ENCODE measurements at places on chromosomes 11 and 22. TPM values are rescaled to one million over a fixed set of nuclear protein-coding genes. Genes with fewer than 3 reads are reported as not detected.

HARBI1 gene
- total RNA-seq = 2.9 TPM

WT1 gene
- not detected for total RNA-seq

LARGE2 gene
- 0.43 TPM for total RNA-seq

CDC42EP1 gene
- 29.2 TPM for total RNA-seq

MS4A3 gene
- not detected for total RNA-seq

PSMC3 gene
- total RNA-seq = 62.7 TPM

CATSPERZ gene
- not detected for total RNA-seq

CCDC116 gene
- not detected for total RNA-seq

PAMR1 gene
- total RNA-seq = 3.6 TPM

FADS2 gene
- total RNA-seq = 4.2 TPM

TBX10 gene
- total RNA-seq = 0.37 TPM

GRCh38 chr22:23100124-23100801 is 29.9 kb downstream of the GNAZ start:
- no peak for DNase-seq

GRCh38 chr11:33445761-33446161 is 188.6 kb downstream of the HIPK3 start:
- no peak for DNase-seq

DNA sequence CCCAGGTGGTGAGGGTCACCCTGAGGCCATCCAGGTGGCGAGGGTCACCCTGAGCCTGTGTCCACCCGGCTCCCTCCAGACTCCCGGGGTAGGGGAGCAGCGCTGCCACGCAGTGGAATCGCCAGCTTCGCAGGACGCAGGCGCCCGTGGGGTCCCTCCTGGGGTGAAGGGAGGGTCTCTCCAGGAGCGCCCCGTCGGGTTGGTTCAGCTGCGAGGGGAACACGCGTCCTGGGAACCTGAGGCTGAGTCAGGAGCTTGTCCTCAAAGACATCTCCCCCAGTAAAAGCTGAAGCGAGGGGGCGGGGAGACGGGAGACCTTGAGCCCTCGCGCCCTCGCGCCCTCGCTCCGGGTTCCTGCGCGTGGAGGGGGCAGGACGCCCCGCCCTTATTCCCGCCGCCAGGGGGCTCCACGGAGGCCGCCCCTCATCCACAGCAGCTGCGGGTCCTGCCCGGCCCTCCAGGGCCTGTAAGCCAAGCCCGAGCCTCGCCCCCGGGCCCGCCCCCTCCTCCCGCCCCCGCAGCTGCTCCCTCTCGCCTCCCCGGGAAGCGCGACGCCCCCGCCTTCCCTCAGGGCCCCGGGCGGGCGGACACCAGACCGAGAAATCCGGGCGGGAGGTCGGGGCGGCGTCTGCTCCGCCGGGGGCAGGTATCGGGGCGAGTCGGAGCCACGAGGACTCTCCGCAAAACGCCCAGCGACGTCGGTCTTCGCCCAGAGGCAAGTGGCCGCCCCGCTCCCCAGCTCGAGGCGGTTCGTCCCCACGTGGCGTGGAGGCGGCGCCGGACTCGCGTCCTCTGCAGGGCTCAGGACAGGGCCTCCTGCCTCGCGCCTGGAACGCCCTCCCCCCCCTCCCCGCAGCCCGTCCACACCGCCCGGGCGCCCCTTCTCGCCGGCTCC is 22.8 kb downstream of the PIM3 start:
- DNase-seq = no peak

GRCh38 chr11:114059278-114059983 is at the start of gene ZBTB16:
Gene ZBTB16 (plus strand): TSS chr11:114059711. CDS start chr11:114063301, 3,590 bp downstream.
- peak; percentile 94 for DNase-seq

GRCh38 chr22:23137905-23138561 is 3.8 kb downstream of the RSPH14 start:
- peak; percentile 38 for DNase-seq

DNA sequence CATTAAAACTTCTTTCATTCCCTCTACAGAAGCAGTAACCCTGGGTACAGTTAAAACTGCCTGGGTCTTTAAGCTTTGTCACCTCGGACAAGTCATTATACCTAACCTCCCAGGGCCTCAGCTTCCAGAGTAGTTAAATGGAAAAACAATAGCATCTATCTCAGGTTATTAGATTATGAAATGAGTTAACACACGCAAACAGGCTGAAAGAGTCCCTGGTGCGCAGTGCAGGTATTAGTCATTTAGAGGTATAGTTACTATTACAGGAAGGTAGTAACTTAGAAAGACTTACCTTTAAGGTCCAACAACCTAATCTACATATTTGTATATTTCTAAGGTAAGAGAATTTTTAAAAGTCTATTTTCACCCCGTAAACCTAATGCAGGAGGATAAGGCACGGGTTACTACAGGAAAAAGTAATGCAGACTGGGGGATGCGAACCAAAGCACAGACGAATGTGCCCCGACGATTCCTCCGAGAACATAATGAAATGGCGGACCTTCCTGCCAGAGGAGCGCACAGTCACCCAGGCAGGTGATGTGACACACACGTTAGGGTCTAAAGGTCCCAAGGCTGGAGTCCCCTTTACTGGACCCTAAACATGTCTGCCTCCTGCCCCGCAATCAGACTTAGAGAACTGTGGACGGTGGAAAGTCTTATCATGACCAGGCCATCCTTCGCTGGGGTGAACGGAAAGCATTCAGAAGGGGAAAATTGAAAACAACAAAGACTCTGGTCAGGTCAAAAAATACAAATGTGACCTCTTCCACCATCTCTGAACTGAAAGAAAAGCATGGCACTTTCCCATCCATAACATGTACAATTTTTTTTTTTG is 1.3 kb downstream of the NAP1L4 start:
- no peak for DNase-seq

- no peak for DNase-seq
These were observed 339.6 kb downstream of the TBC1D22A start for GRCh38 chr22:47102081-47102480.

DNA sequence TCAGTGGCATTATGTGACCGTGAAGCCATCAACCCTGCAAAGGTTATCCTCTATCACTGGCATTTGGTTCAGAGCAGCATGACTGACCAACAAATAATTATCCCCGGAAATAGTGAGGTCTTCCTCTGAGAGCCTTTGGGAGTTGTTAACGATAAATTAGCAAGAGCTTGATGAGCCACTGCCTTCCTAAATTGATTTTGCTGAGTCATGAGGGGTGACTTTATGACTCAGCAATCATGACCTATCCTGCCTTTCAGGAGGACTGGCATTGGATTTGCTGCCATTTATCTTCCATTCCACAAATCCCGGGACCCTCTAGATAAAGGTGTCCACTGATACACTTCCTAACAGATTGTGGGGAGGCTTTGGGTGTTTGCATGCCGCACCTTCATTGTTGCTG is 80.8 kb upstream of the MTNR1B start:
- DNase-seq = no peak

- DNase-seq = no peak
These were observed 987 bp downstream of the C1QTNF6 start for GRCh38 chr22:37186997-37187522.

GRCh38 chr11:1598816-1599215 is 722 bp upstream of the KRTAP5-2 start:
- DNase-seq = no peak

DNA sequence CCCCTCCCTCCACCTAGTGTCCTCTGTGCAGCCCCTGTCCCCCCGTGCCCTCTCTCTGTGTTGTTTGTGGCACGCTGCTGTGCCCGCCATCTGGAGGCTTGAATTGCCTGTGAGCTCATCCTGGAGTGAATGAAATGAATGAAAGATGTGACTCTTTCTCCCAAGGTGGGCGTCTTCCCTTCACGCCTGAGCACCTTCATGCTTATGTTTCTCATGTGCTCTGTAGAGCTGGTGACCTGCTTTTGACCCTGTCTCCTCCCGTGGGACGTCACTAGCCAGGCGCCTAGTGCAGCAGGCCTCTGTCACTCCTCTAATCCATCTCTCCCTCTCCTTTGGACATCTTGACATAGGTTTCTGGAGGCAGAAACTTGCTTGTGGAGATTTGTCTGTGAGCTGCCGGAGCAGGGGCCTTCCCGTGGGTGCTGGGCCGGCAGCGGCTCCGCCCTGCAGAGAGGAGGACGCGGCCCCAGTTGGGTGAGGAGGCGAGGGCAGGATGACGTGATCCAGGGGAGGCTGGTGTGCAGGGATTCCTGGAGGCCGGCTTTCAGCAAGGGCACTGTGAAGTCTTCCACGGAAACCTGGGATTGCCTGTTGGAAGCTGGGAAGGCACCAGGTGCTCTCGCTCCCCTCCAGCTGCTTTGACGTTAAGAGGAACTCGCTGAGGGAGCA is 40.6 kb downstream of the MUC6 start:
- no peak for DNase-seq

DNA sequence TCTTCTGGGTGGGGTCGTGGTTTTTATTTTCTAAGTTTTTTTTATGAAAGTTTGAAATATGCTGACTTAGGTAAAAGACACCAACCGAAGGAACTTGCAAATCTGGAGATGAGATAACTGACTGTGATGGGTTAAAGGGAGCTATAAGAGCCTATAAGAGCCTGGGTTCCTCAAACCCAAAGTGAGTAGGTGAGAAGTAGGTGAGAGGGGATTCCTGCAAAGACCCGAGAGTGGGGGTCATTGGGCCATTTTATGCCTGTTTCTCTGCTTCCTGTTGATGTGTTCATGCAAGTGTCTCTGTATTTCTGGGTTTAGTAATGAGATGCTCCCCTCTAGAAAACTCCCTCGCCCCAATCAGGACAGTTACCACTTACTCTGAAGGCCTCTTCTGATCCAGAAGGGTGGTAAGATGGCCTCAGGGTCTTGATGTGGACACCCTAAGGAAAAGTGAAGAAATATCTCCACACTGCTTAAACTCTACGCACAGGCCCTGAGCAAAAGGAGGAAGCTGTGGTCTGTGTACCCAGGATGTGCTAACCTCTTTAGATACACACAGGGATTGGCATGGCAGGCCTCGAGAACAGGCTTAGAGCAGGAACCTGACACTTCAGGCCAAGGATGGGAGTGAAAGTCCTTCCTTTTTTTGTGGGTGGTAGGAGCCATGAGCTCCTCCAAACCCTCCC is 1.8 kb downstream of the FLI1 start:
- peak; percentile 68 for DNase-seq

DNA sequence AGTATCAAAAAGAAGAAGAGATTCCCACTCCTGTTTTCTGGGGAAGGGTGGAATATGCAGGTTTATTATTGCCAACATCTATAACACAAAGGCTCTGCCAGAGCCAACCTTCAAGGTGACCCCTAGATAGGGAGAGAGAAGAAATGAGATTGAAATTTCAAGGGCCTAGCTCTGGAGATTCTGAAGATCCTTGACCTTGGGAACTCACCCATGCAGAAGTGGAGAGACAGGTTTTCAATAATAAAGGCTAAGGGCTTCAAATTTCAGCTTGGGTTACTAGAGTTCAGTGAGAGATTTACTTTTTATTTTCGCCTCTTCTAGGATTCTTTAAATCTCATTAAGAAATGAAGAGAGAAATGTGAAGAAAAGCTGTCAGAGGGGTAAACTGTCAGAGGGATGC is 98.4 kb downstream of the CD44 start:
- no peak for DNase-seq

GRCh38 chr11:60872961-60873524 is 5.7 kb downstream of the ZP1 start:
- no peak for DNase-seq

- DNase-seq = no peak
These were observed 14.5 kb upstream of the OR10V1 start for GRCh38 chr11:59728154-59728553.

DNA sequence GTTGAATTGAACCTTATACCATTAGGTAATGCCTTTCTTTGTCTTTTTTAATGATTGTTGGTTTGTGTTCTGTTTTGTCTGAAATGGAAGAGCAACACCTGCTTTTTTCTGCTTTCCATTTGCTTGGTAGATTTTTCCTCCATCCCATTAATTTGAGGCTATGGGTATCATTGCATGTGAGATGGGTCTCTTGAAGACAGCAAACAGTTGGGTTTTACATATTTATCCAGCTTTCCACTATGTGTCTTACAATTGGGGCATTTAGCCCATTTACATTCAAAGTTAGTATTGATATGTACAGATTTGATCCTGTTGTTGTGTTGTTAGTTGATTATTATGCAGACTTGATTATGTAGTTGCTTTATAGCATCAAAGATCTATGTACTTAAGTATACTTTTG is 21.1 kb upstream of the RAB38 start:
- no peak for DNase-seq

DNA sequence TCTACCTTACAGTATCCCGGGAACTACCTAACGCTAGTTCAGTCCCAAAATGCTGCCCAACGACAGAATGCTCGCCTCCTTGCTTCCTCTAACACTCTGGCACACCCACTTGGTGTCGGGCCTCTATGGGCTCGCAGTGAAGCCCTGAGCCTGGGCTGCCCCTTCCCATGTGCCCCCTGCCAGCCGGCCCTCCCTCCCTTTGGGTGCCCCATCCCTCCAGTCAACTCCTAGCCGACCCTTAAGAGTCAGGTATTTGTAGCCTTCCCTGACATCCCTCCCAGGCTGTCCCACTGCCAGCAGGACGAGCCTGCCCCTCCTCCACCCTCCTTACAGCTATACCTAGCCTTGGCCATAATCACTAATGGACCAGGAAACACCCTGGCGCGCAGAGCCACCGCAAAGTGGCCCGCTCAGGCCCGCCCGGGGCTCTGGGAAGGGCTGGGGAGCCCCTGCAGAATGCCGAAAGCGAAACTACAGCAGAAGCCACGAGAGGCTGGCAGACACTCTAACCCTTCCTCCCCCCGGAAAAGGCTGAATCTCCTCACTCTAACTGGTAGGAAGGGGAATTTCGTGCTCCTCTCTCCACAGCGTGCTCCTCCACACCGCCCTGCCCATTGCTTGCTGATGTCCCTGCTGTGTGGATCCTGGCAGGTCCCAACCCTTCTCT is 8.2 kb downstream of the CBX7 start:
- DNase-seq = peak; percentile 49

- no peak for DNase-seq
These were observed 47.6 kb downstream of the SCGB1A1 start for GRCh38 chr11:62466444-62466843.

DNA sequence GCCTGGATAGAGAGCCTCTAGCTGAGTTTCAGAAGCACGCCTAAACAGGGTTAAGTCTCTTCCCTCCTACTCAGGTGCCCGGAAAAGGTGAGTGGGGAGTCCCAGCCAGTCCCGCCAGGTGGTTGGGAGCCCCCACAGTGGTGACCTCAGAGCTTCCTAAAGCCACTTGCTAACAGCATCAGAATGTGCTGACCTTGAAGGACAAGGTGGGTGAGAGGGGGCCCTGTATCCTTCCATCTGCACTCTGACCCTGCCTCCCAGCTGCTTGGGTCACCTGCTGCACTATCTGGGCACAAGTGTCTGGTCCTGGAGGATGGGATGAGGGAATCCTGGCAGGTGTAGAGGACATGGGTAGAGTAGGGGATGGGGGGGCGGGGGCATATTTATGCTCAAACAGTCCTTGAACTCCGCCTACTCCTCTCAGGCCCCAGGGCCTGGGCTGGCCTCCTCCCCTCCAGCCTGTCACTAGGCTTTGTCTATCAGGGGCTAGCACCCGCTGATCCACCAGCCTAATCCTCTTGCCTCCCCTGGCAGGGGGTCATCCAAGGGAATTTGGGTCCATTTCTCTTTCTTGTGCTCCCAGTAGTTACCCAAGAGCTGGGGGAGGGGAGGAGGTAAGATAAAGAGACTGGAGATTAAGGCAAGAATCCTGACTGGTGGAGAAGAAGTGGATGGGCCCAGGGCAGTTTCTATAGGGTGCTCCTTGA is 3.4 kb downstream of the USP2 start:
- no peak for DNase-seq

- peak; percentile 16 for DNase-seq
These were observed 82.4 kb downstream of the DGCR2 start for GRCh38 chr22:19039796-19040280.

GRCh38 chr11:30479899-30480298 is 106.3 kb downstream of the MPPED2 start:
- no peak for DNase-seq
